Esophagus muscularis mucosa (tissue), 4 donors: ENCODE measurements at places on chromosomes 4 and X. TPM values are rescaled to one million over a fixed set of nuclear protein-coding genes. Genes with fewer than 3 reads are reported as not detected.

DNA sequence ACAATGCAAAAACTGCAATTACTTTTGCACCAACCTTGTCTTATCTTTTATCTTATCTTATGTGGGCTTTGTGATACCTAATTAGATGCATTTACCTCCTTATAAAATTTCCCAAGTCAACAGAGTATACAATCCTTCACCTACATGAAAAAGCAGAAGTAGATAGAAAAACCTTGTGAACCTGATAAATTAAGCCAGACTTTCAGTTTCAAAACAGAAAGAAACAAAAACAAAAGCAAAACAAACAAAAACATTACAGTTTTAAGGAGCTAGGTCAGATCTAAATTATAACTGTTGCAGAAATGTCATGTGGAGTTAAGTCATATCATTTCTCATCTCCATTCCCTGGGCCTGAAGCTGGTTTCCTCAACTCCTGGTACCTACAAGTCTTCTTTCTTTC lies 24.9 kb upstream of the CXXC4 start:
- DNase-seq: no peak

DNA sequence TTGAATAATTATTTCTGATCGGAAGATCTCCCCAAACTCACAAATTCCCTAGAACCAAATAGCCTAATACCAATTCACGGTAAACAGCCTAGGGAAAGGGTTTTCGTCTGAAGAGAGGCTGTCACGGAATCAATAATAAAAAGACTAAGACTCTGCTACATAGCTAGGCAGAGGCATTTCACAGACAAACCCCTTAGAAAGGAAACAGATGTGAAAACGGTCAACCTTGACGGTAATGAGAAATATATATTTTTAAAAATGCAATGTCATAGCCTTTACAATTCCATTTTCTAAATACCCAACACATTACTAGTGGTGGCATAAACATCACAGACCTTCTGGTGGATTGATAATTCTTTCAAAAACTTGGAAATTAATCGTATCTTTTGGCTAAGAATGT lies 28.4 kb downstream of the PROM1 start:
- no peak for DNase-seq

- no peak for DNase-seq
These were observed 534.5 kb downstream of the GLUD2 start for GRCh38 chrX:121581885-121582284.

DNA sequence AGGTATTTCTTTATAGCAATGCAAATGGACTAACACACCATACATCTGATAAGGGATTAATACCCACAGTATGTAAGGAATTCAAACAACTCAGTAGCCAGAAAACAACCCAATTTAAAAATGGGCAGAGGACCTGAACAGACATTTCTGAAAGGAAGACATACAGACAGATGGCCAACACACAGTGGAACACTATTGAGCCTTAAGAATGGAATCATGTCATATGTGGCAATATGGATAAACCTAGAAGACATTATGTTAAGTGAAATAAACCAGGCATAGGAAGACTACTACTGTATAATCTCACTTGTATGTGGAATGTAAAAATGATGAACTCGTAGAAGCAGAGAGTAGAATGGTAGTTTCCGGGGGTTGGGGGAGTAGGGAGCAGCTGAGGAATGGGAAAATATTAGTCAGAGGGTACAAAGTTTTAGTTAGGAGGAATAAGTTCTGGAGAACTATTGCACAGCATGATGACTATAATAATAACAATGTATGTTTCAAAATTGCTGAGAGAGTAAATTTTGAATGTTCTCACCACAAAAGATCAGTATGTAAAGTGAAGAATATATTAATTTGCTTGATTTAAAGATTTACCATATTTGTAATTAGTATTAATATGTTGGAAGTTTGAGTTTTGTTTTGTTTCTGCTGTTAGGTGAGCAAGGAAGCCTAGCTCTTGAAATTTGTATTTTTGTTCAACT lies 25.2 kb downstream of the WDR44 start:
- no peak for DNase-seq

The NKRF gene
- 5.6 TPM for total RNA-seq
